ENCODE measurements at places on chromosomes 3 and 15.

DNA sequence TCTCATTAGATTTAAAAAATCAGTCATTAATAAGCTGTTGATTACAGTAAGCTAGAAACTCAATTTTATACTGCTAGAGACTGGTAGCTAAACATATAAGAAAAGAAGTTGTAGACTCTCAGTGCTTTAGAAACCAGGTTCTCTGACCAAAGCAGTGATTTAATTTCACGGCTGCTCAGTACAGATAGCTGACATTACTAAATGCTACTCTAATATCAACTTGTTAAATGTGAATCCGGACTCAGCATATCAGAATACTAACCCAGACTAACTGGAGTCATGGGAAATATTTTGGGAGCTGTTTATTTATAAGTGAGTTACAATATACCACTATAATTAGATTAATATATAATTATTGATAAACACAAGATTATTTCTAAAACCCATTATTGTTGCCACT, 80.4 kb downstream of the NEDD4 start:
- no peaks in the 10 kb centered on the region for H3K27me3 ChIP-seq
- H3K36me3 ChIP-seq, result no peaks in the 10 kb centered on the region
- H3K4me3 ChIP-seq, result no peak overlapping the region
- no peak overlapping the region for H3K27ac ChIP-seq
- no peaks in the 10 kb centered on the region for H3K4me1 ChIP-seq

GRCh38 chr3:98188545-98188944, 22.0 kb downstream of the OR5H15 start:
- DNase-seq, result peak; percentile 64
- no peak overlapping the region for H3K4me3 ChIP-seq
- peaks cover 3% of the 10 kb centered on the region for H3K4me1 ChIP-seq
- H3K27ac ChIP-seq, result no peak overlapping the region
- H3K36me3 ChIP-seq, result no peaks in the 10 kb centered on the region
- H3K27me3 ChIP-seq, result peaks cover 17% of the 10 kb centered on the region

- H3K36me3 ChIP-seq, result no peaks in the 10 kb centered on the region
- H3K27me3 ChIP-seq, result peaks cover 1% of the 10 kb centered on the region
- H3K4me1 ChIP-seq, result no peaks in the 10 kb centered on the region
- H3K27ac ChIP-seq, result no peak overlapping the region
- no peak overlapping the region for H3K4me3 ChIP-seq
These were observed 98.7 kb upstream of the ANKRD28 start for GRCh38 chr3:15896500-15896899.

DNA sequence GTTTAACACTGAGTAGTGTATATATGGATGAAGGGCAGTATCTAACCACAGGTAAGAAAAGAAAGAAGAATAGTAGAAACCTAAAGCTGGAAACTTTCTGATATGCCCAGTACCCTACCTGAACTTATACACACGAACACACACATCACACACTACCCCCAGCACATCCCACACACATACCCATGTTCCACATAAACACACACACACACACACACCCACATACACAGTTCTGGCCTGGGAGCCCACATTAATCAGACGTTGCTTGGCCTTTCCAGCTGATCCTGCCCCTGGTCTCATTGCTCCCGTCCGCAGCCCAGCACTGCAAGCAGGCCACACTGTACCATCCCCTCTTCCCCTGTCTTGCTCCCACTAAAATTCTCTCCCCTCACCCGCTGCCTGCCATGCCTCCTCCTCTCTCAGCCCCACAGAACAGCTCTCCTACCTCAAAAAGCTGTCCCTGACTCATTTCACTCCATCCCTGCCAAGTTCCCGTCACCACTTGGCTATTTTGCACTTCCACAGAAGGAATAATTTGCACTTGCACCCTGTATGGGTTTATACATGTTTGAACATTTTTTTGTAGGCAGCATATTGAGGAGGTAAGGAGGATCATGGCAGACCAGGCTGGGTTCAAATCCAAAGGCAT, 185.8 kb upstream of the PPP2R3A start:
- no peak overlapping the region for H3K27ac ChIP-seq
- no peak overlapping the region for H3K4me3 ChIP-seq
- DNase-seq, result no peak
- H3K4me1 ChIP-seq, result no peaks in the 10 kb centered on the region

GRCh38 chr15:69834761-69835160, 263.0 kb downstream of the TLE3 start:
- H3K4me1 ChIP-seq, result peaks cover 2% of the 10 kb centered on the region
- no peaks in the 10 kb centered on the region for H3K36me3 ChIP-seq
- no peak overlapping the region for H3K4me3 ChIP-seq
- H3K27ac ChIP-seq, result no peak overlapping the region
- peaks cover 17% of the 10 kb centered on the region for H3K27me3 ChIP-seq

GRCh38 chr3:14371573-14372474, 30.6 kb upstream of the SLC6A6 start:
- no peak for DNase-seq
- no peak overlapping the region for H3K4me3 ChIP-seq
- H3K27me3 ChIP-seq, result peaks cover 3% of the 10 kb centered on the region
- H3K36me3 ChIP-seq, result no peaks in the 10 kb centered on the region

- no peak for DNase-seq
- peaks cover 4% of the 10 kb centered on the region for H3K4me1 ChIP-seq
- peaks cover 6% of the 10 kb centered on the region for H3K27me3 ChIP-seq
- H3K36me3 ChIP-seq, result no peaks in the 10 kb centered on the region
- no peak overlapping the region for H3K4me3 ChIP-seq
These were observed 45.0 kb downstream of the GLDN start for GRCh38 chr15:51386486-51386885.

GRCh38 chr3:63975723-63976122, 47.6 kb downstream of the PSMD6 start:
- H3K27ac ChIP-seq, result peak overlapping the region; percentile 2
- no peaks in the 10 kb centered on the region for H3K27me3 ChIP-seq
- H3K4me1 ChIP-seq, result peaks cover 73% of the 10 kb centered on the region
- H3K36me3 ChIP-seq, result peaks cover 38% of the 10 kb centered on the region
- DNase-seq, result no peak

GRCh38 chr3:64144241-64144900, 80.9 kb downstream of the PRICKLE2 start:
- H3K4me1 ChIP-seq, result no peaks in the 10 kb centered on the region
- H3K4me3 ChIP-seq, result no peak overlapping the region
- no peak for DNase-seq
- no peaks in the 10 kb centered on the region for H3K36me3 ChIP-seq
- H3K27ac ChIP-seq, result no peak overlapping the region
- no peaks in the 10 kb centered on the region for H3K27me3 ChIP-seq

DNA sequence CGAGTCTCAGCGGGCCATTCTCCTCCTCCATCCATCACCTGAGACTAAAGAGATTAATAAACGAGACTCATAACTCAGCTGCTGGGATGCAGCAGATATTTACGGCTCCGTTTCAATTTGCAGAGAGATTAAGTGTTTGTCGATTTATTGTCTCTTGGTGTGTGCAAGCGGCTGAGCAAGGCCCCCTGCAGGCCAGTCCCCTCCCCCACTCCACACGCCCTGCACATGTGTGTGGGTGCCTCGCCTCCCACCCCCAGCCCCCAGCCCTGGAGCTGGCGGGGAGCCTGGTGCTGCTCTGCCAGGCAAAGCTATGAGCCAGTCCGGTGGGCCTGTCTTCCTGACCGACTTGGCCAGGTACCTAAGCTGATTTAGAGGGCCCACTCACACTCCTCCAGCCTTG, 63.0 kb downstream of the CYP11A1 start:
- H3K36me3 ChIP-seq, result no peaks in the 10 kb centered on the region
- H3K27ac ChIP-seq, result no peak overlapping the region
- no peaks in the 10 kb centered on the region for H3K4me1 ChIP-seq

DNA sequence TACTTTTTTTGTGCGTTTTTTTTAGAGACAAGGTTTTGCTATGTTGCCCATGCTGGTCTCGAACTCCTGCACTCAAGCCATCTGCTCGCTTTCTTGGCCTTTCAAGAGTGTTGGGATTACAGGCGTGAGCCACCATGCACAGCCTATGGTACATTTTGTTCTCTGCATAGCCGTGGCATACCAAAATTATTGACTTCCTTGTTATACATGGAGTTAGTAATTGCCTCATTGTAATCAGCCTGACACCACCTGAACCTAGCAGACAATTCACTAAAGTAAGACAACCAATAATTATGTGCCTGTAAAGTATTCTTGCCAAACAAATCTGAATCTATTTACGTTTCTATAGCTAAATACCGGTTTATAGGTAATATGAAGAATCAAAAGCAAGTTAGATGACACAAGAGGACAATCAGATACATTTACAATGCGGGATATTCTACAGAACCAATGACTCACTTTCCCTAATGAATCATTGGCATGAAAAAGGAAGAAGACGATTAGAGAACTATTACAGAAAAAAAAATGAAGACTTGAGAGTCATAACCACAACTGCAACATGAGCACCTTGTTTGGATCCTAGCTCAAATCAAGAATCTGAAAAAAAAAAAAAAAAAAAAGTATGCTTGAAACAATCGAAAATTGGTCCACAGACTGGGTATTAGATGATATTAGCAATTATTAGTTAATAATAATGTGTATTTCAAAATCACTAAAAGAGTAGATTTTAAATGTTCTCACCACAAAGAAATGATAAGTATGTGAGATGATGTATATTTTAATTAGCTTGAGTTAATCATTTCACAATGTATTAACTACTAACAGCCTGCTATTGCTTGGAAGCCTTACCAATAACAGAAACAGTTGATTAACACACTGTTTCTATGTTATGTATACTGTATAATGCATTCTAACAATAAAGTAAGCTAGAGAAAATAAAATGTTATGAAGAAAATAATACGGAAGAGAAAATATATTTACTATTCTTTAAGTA, 7.1 kb downstream of the GUCA1C start:
- peaks cover 13% of the 10 kb centered on the region for H3K27me3 ChIP-seq
- no peak overlapping the region for H3K27ac ChIP-seq
- no peak overlapping the region for H3K4me3 ChIP-seq
- no peak for DNase-seq

DNA sequence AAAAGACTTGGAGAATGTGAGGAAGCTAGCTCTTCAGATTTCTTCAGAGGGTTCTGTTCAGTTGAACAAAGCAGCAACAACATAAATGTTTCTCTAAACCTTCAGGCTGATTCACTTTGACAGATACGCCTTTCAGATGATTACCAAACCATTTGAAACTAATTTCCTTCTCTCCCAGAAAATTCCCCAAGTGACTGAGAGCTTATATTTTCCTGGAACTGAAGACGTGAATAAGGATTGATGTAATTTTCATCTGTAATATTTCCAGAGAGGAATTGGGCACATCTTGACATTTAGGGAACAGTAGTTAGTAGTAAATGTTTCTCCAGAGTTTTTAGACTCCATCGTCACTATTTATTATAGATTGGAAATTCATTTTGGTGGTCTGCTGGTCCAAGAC, 108.6 kb upstream of the AADACL2 start:
- no peaks in the 10 kb centered on the region for H3K4me1 ChIP-seq
- no peaks in the 10 kb centered on the region for H3K36me3 ChIP-seq
- peaks cover 2% of the 10 kb centered on the region for H3K27me3 ChIP-seq
- DNase-seq, result no peak
- no peak overlapping the region for H3K27ac ChIP-seq

DNA sequence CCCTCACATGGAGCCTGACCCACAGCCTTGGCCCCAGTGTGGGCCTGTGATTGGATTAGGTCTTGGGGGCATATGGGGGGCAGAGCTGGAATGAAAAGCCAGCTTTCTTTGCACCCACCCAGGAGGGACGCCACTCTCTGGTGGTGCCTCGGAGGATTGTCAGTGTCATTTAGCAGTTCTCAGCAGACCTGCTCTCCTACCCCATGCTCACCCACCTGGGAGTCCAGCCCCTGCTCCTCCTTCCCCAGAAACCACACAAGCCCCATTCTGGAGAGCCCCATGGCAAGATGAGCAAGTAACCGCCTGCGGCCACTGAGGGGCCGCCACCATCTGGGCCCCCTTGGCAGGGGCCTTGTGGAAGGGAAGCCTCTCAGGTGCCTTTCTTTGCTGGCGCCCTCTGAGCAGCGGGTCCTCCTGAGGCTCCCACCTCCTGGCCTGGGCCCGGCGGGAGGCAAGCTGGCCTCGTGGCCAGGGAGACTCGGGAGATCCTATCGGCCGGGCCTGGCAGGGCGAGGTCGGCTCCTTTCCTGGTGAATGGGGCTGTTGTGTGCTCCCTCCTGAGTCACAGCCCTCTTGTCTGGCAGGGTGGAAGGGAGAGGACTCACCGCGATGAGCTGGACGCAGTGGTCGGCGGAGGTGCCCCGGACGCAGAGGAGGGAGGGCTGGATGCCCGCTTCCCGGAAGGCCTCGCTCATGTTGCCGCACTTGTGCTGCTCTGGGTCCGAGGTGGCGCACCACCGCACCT, 2.3 kb downstream of the MELTF start:
- H3K4me3 ChIP-seq, result no peak overlapping the region
- H3K27ac ChIP-seq, result no peak overlapping the region
- H3K4me1 ChIP-seq, result peaks cover 10% of the 10 kb centered on the region
- H3K27me3 ChIP-seq, result peaks cover 2% of the 10 kb centered on the region
- DNase-seq, result no peak
- no peaks in the 10 kb centered on the region for H3K36me3 ChIP-seq

DNA sequence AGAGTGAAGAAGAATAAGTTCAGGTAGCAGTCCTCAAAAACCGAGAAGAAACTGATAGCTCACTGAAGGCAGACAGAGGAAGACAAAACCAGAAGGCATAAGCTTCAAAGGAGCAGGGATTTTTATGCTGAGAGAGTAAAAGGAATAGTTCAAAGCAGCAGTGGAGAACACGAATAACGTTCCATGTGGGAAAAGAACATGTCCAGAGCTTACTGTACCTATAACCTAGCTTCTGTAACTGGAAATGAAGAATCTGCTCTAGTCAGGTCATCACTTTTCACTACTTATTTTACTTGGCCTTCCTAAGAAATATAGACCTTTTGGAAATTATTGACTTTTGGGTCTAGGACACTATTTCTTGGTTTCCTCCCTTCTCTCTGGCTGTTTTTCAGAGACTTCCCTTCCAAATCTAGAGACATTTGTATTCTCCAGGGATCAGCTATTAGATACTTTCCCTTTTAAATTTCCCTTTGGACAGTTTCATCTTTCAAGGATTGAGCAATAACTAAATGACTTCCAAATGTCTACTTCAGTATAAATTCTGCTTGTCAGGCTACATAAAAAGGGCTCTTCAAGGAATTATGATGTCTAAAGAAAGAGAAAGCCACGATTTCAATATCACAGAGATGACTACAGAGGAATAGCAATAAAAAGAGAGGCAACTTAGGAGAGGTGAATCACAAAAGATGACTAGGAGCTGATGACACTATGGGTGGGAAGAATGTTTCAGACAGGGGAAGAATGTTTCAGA, 46.7 kb downstream of the UBE3A start:
- H3K27ac ChIP-seq, result no peak overlapping the region
- peaks cover 7% of the 10 kb centered on the region for H3K4me1 ChIP-seq
- no peak overlapping the region for H3K4me3 ChIP-seq
- H3K36me3 ChIP-seq, result peaks cover 47% of the 10 kb centered on the region

GRCh38 chr15:41900526-41901380, 6.9 kb upstream of the SPTBN5 start:
- H3K27ac ChIP-seq, result no peak overlapping the region
- DNase-seq, result no peak
- H3K27me3 ChIP-seq, result no peaks in the 10 kb centered on the region
- no peak overlapping the region for H3K4me3 ChIP-seq
- H3K36me3 ChIP-seq, result peaks cover 27% of the 10 kb centered on the region
- H3K4me1 ChIP-seq, result peaks cover 9% of the 10 kb centered on the region

Measured in activated CD4-positive, alpha-beta T cell treated with anti-CD3 and anti-CD28 coated beads, Interleukin-2, amount 10 ng/mL, durations not matched to agents 24 days and 14 days (primary cell).